ENCODE measurements at places on chromosomes 7 and 10. TPM values are rescaled to one million over a fixed set of nuclear protein-coding genes. Genes with fewer than 3 reads are reported as not detected.

GRCh38 chr10:104806801-104807200 is 165.7 kb downstream of the SORCS3 start:
- DNase-seq, result no peak
- H3K27me3 ChIP-seq, result no peaks in the 10 kb centered on the region
- no peak overlapping the region for H3K27ac ChIP-seq
- H3K4me3 ChIP-seq, result no peak overlapping the region

GRCh38 chr7:4097001-4097609 is 585.0 kb upstream of the FOXK1 start:
- H3K27me3 ChIP-seq, result no peaks in the 10 kb centered on the region
- H3K36me3 ChIP-seq, result no peaks in the 10 kb centered on the region
- H3K4me1 ChIP-seq, result no peaks in the 10 kb centered on the region
- no peak overlapping the region for H3K4me3 ChIP-seq
- no peak for DNase-seq

- H3K4me1 ChIP-seq, result no peaks in the 10 kb centered on the region
- no peaks in the 10 kb centered on the region for H3K36me3 ChIP-seq
- H3K27me3 ChIP-seq, result no peaks in the 10 kb centered on the region
- no peak overlapping the region for H3K27ac ChIP-seq
- H3K4me3 ChIP-seq, result no peak overlapping the region
Measured at GRCh38 chr10:122710576-122710975, 10.9 kb upstream of the C10orf120 start.

DNA sequence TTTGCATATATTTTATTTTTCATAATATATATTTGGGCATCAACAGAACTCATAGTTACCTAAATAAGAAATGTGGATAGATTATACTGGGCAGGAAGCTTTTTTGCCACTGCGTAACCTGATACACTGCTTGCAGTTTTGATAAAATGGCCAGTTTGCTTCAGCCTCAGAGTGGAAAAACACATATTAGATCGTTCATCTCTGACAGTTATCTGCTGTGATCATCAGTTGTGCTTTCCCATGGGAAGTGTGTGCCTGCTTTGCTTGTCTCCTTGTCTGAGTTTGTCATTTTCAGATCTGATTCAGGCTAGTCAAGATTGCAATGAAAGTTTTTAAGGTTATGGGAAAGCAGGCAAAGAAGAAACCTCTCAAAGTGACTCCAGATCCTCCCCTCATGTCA is 54.0 kb downstream of the ADAM12 start:
- H3K27ac ChIP-seq, result no peak overlapping the region
- H3K4me1 ChIP-seq, result no peaks in the 10 kb centered on the region
- no peaks in the 10 kb centered on the region for H3K36me3 ChIP-seq
- H3K4me3 ChIP-seq, result no peak overlapping the region

DNA sequence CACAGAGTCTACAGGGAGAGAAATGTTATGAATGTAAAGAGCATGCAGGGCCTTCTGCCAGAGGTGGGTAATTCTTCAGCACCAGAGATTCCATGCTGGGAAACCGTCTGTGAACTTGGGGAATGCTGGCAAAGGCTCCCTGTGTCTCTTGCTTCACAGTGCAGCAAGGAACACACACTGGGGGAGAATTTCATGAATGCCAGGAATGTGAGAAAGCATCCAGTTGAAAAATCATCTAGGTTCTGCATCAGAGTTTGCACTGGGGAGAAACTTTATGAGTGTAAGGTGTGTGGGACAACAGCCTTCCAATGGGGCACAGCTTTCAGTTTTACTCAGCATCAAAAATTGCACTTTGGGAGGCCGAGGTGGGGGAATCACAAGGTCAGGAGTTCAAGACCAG is 224.3 kb upstream of the IGFBP3 start:
- H3K27me3 ChIP-seq, result no peaks in the 10 kb centered on the region
- H3K4me3 ChIP-seq, result no peak overlapping the region

Gene HOXA3
- 10.2 TPM for total RNA-seq

Gene SEM1
- 17.4 TPM for total RNA-seq

Gene TFR2
- total RNA-seq, result 0.32 TPM

Gene SPDYE8
- not detected for total RNA-seq

Gene CUZD1
- 0.45 TPM for total RNA-seq

Data from esophagus muscularis mucosa (tissue), 4 donors.